ENCODE measurements at places on chromosomes 1 and 21. TPM values are rescaled to one million over a fixed set of nuclear protein-coding genes. Genes with fewer than 3 reads are reported as not detected.

DNA sequence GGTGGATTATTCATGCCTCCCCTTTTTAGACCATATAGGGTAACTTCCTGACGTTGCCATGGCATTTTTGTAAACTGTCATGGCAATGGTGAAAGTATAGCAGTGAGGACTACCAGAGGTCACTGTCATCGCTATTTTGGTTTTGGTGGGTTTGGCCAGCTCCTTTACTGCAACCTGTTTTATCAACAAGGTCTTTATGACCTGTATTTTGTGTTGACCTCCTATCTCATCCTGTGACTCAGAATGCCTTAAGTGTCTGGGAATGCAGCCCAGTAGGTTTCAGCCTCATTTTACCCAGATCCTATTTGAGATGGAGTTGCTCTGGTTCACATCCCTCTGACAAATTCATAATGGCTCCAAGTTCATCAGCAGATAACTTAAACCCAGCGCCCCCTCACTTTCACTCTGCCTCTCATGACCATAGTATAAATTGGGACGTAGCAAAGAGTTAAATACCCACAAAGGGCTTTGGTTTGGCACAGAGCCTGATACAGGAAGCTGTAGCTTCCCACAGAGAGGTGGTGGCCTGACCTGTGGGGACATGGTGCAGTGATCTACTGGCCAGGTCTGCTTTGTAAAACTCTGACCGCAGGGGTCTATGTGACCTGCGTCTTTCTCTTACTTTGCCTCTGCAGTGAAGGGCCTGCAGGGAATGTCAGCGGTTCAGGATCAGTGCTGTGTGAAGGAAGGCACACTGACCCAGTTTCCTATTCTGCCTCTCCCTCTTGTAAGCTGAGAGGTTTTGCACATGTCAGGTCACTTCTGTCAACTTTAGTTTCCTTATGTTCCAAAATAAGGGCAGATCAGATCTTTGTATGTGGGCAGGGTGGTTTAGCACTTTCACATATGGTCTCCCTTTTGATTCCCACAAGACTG lies 78.1 kb upstream of the ZNF644 start:
- no peak for DNase-seq

SLC45A1 gene
- total RNA-seq: 1.8 TPM

SELENBP1 gene
- 21.2 TPM for total RNA-seq

TMEM54 gene
- total RNA-seq: 17.0 TPM

Data from cardiac septum (tissue), 1 donor.